ENCODE measurements at places on chromosomes 6 and 20. TPM values are rescaled to one million over a fixed set of nuclear protein-coding genes. Genes with fewer than 3 reads are reported as not detected.

- DNase-seq: no peak
These were observed 20.9 kb upstream of the SPO11 start for GRCh38 chr20:57308451-57309271.

DNA sequence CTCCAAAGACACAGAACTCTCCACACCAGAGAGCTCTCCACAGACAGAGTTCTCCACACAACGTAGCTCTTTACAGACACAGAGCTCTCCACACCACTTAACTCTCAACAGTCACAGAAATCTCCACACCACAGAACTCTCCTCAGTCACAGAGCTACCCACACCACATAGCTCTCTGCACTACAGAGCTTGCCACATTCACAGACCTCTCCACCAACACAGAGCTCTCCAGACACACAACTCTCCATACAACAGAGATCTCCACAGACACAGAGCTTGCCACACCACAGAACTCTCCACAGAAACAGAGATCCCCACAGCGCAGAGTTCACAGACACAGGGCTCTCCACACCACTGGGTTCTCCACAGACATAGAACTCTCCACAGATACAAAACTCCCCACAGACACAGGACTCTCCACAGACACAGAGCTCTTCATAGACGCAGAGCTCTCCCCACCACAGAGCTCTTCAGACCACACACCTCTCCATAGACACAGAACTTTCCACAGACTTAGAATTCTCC, 52.5 kb downstream of the ERMARD start:
- no peak for DNase-seq

DNA sequence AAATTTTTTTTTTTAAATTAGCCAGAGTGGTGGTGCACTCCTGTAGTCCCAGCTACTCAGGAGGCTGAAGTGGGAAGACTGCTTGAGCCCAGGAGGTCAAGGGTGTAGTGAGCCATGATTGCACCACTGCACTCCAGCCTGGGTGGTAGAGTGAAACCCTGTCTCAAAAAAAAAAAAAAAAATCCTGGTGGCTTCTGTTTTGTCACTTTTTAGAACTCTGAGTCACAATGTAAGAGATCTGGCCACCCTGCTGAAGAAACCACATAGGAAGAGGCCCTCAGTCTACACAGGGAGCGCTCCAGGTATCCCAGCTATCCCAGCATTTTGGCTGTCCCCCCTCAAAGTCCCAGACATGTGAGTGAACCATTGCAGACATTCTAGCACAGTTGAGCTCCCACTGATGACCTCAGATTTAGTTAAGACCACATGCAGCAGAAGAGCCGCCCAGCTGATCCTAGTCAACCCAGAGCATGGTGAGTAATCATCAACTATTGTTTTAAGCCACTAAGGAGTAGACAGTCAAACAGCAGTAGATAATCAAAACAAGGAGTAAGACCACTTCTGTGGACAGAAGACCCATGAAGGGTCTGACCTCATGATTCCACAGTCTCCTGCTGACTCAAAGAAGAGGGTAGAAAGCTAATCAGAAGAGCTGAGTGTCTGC, 12.7 kb upstream of the ARFGEF2 start:
- DNase-seq: no peak

GRCh38 chr20:57223648-57224489, 42.6 kb downstream of the BMP7 start:
- peak; percentile 78 for DNase-seq

DNA sequence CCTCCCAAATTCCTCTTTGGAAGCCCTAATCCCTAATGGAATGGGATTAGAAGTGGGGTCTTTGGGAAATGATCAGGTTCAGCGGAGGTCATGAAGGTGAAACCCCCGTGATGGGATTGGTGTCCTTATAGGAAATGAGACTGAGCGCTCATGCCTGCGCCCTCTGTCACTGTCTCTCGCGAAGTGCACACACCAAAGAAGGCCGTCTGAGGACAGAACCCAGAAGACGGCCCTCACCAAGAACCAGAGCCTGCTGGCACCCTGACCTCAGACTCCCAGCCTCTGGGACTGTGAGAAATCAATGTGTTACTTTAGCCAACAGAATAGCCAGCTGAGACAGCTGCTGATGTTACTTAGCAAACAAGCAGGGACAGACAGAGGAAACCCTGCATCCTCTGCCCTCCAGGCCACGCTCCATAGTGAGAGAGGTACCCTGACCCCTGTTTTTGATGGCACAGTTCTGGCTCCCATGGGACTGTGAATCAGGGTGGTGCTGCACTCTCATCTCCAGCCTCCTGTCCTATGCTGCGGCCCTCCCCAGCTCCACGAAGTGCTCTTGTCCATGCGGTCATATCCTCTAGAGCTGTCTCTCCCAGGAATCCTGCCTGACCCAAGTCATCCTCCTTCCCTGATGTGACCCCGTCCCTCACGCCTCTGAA, 369.3 kb downstream of the ZFAND3 start:
- no peak for DNase-seq

DNA sequence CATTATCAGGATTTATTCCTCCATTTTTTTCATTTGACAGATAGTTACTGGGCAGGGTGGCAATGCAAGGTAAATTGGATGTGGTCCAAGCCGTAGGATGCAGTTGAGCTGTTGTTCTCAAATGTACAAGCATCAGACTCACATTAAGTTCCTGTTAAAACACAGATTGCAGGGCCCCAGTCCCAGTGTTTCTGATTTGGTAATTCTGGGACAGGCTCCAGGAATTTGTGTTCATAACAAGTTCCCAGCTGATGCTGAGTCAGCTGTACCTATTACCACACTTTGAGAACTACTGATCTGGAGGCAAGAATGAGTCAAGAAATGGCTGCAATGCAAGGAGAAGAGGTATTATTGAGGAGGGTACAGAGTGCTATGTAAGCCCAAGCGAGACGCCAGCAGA, 11.7 kb downstream of the TMEM244 start:
- DNase-seq: no peak

- DNase-seq: no peak
These were observed 9.1 kb downstream of the ANKRD60 start for GRCh38 chr20:58219342-58219700.

The ACSS1 gene
- total RNA-seq: 26.6 TPM

DNA sequence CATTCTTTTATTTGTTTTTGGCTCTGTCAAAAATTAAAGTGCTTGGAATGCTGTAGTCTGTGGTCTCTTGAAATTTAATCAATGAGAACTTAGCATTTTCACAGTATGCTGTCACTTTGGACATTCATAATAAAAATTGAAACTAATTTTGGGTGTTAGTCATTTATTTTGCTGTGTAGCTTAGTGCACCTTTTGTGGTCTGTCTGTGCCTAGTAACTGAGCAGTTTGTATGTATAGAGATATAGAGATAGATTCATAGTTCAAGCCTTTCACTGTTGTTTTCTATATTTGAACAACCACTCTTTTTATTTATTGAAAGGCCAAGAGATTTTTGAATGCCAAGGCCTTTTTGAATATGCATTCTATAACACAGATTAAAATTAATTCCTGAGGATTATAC, 86.4 kb upstream of the TIAM2 start:
- DNase-seq: no peak

DNA sequence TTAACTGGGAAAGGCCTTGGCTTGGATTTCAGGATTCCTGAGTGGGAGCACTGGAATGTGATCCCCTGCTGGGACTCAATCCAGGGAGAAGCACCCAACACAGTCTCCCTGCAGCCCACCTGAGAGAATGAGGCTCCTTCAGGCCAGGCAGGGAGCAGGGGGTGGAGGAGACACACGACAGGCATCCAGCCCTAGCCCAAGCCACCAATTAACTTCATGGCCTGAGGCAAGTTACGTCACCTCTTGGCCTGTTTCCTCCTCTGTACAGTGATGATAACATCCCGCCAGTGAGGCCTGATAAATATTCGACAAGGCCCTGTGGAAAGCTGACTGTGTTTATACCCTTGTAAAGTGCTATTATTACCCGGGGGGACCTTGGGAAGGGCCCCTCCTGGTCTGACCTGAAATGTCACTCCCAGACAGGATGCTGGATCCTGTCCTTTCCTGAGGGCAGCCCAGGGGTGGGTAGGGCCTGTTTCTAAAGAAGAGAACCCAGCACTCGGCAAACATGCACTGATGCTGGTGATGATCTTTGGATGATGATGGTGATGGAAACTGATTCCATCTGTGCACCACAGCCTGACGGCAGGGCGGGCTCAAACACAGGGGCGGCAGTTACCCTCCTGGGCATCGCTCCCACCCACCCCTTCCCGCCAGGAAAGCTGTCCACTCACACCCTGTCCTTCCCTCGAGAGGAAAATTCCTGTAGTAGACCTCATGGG, 12.4 kb downstream of the FRS3 start:
- peak; percentile 80 for DNase-seq

- no peak for DNase-seq
These were observed 1.2 kb downstream of the NCOA5 start for GRCh38 chr20:46088409-46089166.

DNA sequence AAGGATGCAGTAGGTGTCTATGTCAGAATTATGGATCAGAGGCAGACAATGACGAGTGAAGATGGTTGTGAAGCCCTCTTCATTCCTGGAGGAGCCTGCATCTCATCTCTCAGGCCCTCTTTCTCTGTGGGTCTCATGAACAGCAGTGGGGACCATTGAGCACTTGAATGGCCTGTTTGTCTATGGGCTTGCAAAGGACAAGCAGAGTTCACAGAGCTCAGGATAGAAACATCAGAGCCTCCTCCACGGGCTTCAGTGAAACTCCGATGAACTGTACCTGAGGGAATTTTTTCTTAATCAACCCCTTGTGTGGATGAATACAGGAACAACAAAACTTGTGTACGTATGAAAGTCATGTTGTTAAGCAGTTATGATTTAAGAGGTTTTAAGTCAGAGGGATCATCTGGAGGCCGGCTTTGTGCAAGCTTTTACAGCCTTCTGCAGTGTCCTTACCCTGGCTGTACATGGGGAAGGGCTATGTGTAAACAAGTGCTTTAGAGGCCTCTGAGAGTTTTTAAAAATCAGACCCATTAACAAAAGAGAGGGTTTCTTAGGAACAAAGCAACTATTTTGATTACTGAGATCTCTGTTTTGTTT, 29.7 kb upstream of the PI16 start:
- DNase-seq: no peak

GRCh38 chr6:163008626-163009025, 280.9 kb downstream of the PACRG start:
- no peak for DNase-seq

The GUCA1A gene
- not detected for total RNA-seq

The UNC5CL gene
- 2.3 TPM for total RNA-seq

DNA sequence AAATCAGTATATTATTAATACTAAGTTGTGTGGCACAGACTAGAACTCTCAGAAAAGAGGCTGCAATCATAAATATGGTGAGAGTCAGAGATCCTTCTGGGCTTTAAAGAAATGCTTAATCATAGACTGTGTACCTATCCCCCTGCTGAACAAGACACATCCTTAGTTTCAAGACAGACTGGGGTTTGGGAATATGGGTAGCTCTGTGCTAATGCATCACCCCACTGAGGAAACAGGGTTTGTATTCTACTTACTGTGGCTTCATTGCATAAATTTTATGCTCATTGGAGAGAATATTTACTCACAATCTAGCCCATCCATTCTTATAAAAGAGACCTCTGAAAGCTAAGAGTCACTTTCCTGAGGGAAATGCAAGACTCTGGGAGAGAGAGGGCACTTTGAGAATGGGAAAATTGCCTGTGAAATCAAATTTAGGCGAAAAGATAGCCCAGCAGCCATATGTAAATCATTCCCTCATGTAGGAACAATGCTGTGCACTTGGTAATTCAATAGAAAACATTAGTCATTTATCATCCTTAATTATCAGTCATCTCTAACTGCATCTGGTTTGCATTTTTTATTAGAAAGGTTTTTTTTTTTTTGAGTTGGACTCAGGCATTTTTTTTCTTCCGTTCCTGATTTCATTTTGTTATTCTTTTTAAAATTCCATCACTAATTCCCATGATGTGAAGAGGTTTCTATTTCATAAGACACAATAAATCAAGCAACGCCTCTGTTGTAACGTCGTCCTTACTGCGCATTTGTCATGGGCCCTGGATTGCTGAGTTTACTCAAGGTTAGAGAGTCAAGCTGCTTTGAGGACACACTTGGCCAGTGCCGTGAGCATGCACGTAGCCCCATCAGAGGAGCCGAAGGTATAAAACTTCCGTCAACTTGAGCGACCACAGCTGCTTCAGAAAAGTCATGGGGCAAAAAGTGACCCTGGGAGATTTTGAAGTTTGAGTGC, 91.8 kb downstream of the TRMT11 start:
- DNase-seq: no peak

The NHLRC1 gene
- total RNA-seq: 2.6 TPM

DNA sequence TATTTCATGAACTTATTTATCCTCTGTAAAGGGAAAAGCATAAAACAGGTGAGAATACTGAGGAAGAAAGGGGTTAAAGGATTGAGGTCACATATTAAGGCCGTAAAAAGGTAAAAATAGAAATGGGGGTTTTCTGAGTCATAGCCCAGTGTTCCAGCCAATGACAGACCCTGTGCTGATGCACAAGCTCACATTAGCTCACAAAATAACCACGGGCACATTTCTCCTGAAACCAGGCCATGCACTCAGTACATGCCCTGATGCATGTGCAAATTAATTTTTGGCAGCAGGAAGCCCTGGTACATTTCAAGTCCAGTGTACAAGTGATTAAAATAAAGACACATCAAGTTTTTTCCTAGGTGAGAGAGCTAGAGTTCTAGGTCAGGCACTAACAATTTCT, 194.4 kb downstream of the TMEM200A start:
- DNase-seq: no peak

Measured in left lung (tissue), 14 donors.